ENCODE measurements at places on chromosomes 7 and 10. TPM values are rescaled to one million over a fixed set of nuclear protein-coding genes. Genes with fewer than 3 reads are reported as not detected.

GRCh38 chr7:106246902-106247711, 37.7 kb downstream of the NAMPT start:
- no peak for DNase-seq

GRCh38 chr7:133698127-133698526, 429.0 kb upstream of the LRGUK start:
- DNase-seq: peak; percentile 28

DNA sequence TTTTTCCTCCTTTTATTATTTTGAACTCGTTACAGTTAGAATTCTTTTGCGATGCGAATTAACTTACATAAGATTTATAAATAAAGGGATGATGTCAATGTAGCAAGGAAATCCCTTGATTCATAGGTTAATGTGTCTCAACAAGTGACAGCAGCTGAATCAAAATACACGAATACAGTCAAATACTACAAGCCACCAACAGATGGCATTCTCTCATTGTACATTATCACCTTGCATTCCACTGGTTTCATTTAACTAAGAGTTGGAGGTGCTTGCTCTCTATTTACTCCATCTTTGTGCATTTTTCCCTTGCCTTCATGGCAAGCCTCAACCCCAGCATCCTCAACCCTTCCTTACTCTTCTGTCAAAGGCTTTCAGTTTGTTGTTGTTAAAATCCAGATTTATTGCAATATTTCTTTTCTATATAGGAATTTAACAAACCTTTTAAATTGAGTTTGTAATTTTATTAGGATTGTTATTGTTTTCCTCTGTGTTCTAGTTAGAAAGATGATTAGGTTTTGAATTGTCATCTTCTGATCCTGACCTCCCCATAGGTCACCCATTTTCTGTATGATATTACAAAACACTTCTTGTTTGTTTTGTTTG, 78.3 kb downstream of the SLC25A40 start:
- DNase-seq: peak; percentile 33

DNA sequence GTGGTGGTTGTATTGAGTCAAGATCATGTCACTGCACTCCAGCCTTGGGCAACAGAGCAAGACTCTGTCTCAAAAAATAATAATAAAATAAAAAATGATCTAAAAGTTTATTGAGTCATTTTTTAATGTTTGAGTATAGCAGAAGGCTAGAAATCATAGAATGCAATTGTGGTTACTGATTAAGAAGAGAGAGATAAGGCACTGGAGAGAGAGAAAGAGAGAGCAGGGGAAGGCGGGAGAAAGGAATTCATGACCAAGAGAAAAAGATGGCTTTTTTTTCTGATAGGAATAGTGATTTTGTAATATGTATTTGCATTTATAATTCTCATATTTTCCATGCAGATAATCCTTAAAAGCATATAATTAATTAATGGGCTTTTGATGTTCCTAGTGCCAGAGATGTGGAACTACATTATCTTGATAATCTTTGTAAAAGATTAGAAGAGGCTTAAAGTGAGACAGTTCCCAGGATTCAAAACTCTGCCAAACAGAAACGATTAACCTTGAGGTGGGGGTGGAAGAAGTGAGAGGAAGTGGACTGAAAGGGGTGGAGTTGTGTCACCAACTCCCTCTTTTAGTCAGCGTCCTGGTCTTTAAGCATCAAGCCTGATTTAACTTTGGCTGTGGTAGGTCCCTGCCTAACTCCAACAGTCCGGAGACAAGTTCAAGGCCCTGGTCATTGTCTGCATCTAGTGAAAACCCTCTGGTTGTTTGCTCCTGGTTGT, 76.2 kb downstream of the CHN2 start:
- no peak for DNase-seq

- peak; percentile 22 for DNase-seq
These were observed 51.1 kb downstream of the CPEB3 start for GRCh38 chr10:92239600-92240288.

The SLIT1 gene
- 0.17 TPM for total RNA-seq

The CUL2 gene
- 22.8 TPM for total RNA-seq

All from fibroblast of lung (primary cell).